ENCODE measurements at places on chromosomes 12 and 14. TPM values are rescaled to one million over a fixed set of nuclear protein-coding genes. Genes with fewer than 3 reads are reported as not detected.

DNA sequence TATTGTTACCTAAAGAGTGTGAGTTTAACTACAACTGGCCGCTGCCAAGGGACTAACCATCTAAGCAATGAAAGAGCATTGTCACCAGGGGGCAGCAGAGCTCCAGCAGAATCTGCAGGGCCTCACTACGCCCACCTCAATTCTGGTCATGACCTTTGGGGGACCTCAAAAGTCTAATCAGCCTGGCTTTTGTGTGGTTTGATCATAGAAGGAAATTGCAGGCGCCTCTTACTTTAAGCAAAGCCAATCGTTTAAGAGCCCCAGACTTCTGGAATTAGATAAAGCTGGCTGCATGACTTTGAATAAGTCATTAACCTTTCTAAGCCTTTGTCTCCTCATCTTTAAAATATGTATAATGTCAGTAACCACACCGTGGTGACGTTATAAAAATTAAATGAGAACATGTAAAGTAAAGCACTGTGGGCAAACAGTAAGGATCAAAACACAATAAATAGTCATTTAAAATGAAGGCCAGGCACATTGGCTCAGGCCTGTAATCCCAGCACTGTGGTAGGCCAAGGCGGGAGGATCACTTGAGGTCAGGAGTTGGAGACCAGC lies 58.6 kb downstream of the TBX3 start:
- H3K27ac ChIP-seq, result no peak overlapping the region
- H3K36me3 ChIP-seq, result no peaks in the 10 kb centered on the region
- no peak for DNase-seq

DNA sequence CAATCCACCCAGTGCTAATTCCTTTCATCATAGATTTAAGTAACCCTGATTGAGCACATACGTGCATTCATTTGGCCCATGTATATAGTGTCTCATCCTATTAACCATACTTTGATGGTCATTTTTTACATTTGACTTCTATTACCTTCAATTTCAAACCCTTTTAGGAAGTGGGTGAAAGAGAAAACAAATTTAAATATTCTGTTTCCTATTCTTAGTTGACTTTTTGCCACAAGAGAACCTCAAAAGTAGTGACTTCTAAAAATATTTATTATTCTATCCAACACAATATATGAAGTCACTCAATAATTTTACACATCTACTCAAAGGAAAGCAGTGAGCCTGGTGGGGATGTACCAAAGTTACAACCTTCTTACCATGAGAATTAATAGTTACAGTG lies 164.9 kb downstream of the CEP128 start:
- H3K27ac ChIP-seq, result no peak overlapping the region
- no peaks in the 10 kb centered on the region for H3K27me3 ChIP-seq
- DNase-seq, result no peak
- no peak overlapping the region for H3K4me3 ChIP-seq

DNA sequence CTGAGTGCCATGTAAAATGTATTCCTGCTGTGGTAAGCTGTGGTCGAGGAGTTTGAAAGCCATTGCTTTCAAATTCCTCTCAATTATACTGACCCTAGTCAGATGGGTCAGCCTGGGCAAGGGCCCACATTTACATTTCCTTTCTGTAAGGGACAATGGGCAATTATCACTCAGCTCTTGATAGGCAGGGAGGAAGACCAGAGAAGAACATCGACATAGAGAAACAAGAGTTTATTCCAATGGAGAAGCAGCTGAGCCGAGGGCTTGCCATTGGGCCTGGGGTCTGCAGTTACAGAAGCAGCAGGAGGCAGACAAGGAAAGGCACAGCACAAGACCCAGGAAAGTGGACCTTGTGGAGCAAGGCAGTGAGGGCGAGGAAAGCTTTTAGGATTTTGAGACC lies 9.7 kb downstream of the NRIP2 start:
- peaks cover 100% of the 10 kb centered on the region for H3K36me3 ChIP-seq
- no peak overlapping the region for H3K4me3 ChIP-seq
- no peak for DNase-seq
- H3K4me1 ChIP-seq, result no peaks in the 10 kb centered on the region
- H3K27ac ChIP-seq, result no peak overlapping the region

- no peak overlapping the region for H3K4me3 ChIP-seq
- no peaks in the 10 kb centered on the region for H3K4me1 ChIP-seq
- H3K27me3 ChIP-seq, result no peaks in the 10 kb centered on the region
- no peaks in the 10 kb centered on the region for H3K36me3 ChIP-seq
- H3K27ac ChIP-seq, result no peak overlapping the region
- DNase-seq, result no peak
Measured at GRCh38 chr12:108345716-108346633, 6.9 kb upstream of the CMKLR1 start.

The DLGAP5 gene
- 0.97 TPM for total RNA-seq

All from lower lobe of right lung (tissue), 2 donors.